Epithelial cell of proximal tubule (primary cell): ENCODE measurements at places on chromosomes 3 and 15. TPM values are rescaled to one million over a fixed set of nuclear protein-coding genes. Genes with fewer than 3 reads are reported as not detected.

Gene GP5
- total RNA-seq: 0.14 TPM in 1 of 2 replicates, not detected in the other

GRCh38 chr3:115233021-115233420, 85.9 kb upstream of the ZBTB20 start:
- no peak for DNase-seq

Gene FGF12
- total RNA-seq: 0.36 and 1.6 TPM in 2 replicates

Gene CD200
- 3.8 and 3.9 TPM in 2 replicates for total RNA-seq

- no peak for DNase-seq
Observed at GRCh38 chr3:117473981-117474538, 764.5 kb downstream of the TUSC7 start.

- DNase-seq: no peak
Observed at GRCh38 chr15:70100474-70101341, 3.0 kb upstream of the TLE3 start.

GRCh38 chr15:37112171-37112570, 11.8 kb upstream of the MEIS2 start:
- no peak for DNase-seq
